ENCODE measurements at places on chromosomes 3 and 15.

- DNase-seq = no peak
Observed at GRCh38 chr3:189641776-189642175, 10.6 kb downstream of the TP63 start.

DNA sequence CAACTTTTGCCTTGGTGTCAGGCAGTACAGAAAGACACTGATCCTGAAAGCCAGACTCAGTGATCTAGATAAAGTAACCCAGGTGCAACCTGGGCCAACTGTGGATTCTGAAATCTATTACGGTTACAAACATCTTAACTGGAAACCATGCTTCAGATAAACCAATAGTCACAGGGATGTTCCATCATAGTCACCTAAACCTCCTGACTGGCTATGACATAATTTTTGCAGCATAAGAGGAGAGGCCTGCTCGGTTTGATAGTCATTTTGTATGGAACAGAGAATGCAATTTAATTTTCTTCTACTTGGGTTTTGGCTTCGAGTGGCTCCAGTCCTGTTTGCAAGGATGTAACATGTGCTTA lies 3.7 kb downstream of the SLCO3A1 start:
- DNase-seq = no peak

- DNase-seq = no peak
Observed at GRCh38 chr3:129702934-129703712, 96.6 kb upstream of the PLXND1 start.

DNA sequence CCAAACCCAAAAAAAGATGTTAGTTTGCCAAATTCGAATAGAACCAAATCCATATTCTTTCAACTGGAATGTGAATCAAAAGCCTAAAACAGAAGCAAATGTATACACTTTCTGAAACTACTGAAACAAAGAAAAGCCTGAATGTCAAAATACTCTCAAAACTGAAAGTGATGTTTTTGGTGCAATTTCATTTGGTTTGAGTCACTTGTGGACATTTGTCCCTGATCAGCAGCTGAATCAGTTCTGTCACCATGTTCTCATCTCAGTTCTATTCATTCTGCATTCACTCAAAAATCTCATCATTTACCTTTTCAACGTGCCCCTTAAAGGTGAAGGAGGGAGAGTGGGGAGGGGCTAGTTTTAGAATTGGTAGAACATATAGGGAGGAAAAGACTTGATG lies 266.8 kb downstream of the ABHD5 start:
- no peak for DNase-seq

DNA sequence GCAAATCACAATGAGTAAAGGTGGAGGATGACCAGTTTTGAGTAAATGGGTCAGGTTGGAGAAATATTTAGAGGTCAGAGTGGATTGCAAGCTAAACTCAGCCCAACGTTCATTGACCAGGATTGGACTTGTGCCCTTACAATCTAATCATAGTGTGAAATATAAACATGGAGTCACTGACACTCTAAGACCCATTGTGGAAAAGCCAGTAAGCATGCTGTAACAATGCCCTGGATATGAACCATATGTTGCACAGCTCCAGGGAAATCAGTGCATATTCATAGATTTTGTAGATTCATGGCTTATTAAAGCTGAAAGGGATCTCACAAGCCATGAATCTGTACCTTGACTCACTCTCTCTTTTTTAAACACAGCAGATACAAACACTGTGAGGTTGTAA lies 660.2 kb upstream of the LMCD1 start:
- no peak for DNase-seq

- no peak for DNase-seq
Observed at GRCh38 chr3:187014417-187014864, 84.1 kb downstream of the ST6GAL1 start.

DNA sequence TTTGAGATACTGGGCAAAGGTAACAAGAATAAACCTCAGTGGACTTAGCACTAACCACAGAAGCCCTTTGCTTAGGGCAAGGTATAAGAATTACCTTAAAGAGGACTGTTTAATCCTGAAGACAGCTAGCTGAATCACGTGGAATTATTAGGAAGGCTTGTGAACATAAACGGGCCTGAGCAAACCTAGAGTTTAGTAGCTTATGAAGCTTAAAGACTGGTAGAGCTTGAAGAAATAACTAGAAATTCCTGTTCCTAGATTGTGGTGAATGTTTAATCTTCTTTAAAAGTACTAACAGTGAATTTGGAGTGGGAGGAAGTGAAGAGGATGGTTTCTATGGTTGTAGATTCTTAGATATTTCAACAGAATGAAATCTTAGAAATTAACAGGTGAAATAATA lies 428.9 kb upstream of the THRB start:
- no peak for DNase-seq

GRCh38 chr3:57709031-57709430 lies 16.2 kb upstream of the DENND6A start:
- DNase-seq = no peak

- DNase-seq = no peak
Observed at GRCh38 chr3:135966271-135966961, 888 bp downstream of the PPP2R3A start.

GRCh38 chr3:12190221-12190807 lies 31.6 kb upstream of the TIMP4 start:
- DNase-seq = no peak

DNA sequence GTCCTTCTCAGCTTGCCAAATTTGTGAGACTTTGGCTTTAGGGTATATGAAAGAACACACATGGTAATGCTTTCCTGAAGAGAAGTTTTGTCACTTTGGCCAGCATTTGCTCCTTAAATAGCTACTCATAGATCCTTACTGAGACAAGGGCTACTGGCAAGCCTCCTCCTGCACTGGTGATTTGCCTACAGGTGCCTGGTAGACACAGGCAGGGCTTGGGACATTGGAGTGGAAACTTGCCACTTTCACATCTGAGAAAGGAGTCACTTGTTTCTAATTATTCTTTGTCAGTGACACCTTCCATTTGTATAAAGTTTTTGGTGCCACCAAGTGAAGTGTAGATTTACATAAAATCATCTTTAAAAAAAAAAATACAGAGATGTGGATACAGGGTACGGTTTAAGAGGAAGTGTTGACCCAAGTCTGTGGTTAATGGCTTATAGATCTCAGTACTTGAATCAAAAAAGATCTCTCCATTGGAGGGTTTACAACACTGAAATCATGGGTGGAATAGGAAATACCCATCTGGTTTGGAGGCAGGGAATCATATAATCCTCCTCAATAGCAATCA lies 132.8 kb upstream of the GADL1 start:
- no peak for DNase-seq

DNA sequence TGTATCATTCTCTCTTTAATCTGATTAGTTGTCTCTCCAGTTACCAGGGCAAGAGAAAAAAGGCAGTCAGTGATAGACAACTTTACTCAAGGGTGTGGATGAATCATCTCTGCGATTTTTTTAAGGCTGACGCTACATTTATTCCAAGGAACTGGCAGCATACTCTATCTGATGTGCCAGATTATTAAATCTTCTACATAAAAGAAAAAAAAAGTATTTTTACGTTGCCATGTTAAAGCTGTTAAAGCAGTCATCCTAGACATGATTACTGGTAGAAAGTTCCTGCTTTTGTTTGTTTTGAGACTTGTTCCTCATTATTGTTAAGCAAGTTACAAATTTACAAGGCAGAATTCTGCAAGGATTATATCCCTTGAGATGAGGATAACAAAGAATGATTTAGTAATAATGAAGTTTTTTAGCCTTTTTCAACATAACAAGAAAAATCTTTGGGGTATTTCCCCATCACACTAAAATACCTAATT lies 121.7 kb downstream of the CBLB start:
- DNase-seq = no peak

GRCh38 chr15:68983961-68984481 lies 30.5 kb upstream of the NOX5 start:
- no peak for DNase-seq

DNA sequence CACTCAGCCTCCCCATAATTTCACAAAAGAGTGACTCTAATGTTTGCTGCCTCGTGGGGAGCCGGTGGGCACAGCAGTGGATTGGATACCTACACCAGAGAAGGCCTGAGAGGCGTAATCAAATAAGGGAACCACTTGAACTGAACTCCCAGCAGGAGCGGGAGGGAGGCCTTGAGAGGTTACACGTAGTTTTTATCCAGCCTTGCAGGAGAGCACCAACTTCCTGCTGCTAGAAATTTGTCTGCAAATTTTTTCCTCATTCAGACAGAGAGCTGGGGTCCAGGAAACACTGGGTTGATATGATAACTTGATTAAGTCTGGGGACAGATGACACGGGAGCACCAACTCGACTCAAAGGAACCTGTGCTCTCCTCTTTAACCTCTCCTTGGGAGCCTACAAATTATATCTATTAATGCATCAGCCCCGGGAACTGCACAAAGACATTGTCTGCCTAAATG lies 69.8 kb downstream of the HES1 start:
- no peak for DNase-seq

DNA sequence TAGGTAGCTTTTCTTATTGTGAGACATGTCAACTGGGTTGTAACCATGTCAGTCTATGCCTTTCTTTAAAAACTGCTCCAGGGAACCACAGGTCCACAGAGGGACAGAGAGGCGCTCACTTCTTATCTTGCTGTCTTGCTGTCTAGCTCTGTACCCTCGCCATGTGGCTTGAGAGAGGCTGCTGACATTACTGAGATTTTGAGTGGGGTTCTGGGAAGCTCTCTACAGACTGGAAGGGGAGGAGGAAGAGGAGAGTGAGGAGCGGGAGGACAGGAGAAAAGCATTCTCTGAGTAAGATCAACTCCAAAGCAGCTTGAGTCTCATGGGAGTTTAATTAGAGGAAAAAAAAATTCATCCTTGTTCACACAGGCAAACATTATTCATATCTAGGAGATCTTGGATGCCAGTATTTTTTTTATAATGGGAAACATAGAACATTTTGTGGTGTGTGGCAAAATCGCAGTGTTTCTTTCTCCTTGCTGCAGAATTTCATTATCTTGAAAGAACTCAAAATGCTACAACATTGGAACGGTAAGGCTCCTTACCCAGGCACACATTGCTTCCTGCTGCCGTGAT lies 1037.0 kb upstream of the NR2F2 start:
- DNase-seq = no peak

DNA sequence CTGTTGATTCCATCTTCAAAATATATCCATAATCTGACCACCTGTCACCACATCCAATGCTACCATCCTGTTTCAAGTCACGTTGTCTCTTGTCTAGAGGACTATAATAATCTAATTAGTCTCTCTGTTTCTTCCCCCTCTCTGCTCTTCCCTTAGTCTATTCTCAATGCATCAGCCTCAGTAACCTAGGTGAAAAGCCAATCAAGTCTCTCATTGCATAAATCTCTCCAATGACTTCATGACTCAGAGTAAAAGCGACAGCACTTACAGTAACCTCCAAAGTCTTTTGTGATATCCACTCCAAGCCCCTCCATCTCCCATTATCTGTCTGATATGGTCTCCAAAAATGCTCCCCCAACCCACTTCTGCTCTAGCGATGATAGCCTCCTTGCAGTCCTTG lies 7.2 kb downstream of the UBA3 start:
- DNase-seq = no peak

- DNase-seq = no peak
Observed at GRCh38 chr3:13135811-13136321, 62.6 kb upstream of the IQSEC1 start.

GRCh38 chr3:71317749-71318457 lies 265.6 kb downstream of the FOXP1 start:
- DNase-seq = no peak

- DNase-seq = no peak
Observed at GRCh38 chr3:55445551-55445950, 41.6 kb downstream of the WNT5A start.

- no peak for DNase-seq
Observed at GRCh38 chr15:46207341-46207740, 572.5 kb downstream of the SQOR start.

DNA sequence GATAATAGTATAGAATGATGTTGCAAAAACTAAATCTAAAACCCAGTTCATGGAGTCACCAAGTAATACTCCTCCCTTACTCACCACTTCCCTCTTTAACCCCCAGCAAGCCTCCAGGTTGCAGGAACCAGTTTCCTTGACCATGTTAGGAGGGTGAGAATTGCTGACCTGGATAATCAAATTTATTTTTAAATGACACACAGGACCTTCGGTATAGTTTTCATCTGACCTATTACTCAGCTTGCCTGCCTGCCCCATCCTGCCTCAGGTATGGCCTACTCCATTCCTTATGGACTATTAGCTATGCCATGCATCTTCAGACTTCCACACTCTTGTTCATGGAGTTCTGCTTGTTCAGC lies 883 bp downstream of the RTP4 start:
- no peak for DNase-seq

GRCh38 chr15:92989470-92989869 lies 89.3 kb downstream of the CHD2 start:
- no peak for DNase-seq

- no peak for DNase-seq
Observed at GRCh38 chr15:100008258-100008657, 275.0 kb upstream of the LYSMD4 start.

GRCh38 chr3:167830007-167830406 lies 94.5 kb downstream of the SERPINI1 start:
- DNase-seq = no peak

DNA sequence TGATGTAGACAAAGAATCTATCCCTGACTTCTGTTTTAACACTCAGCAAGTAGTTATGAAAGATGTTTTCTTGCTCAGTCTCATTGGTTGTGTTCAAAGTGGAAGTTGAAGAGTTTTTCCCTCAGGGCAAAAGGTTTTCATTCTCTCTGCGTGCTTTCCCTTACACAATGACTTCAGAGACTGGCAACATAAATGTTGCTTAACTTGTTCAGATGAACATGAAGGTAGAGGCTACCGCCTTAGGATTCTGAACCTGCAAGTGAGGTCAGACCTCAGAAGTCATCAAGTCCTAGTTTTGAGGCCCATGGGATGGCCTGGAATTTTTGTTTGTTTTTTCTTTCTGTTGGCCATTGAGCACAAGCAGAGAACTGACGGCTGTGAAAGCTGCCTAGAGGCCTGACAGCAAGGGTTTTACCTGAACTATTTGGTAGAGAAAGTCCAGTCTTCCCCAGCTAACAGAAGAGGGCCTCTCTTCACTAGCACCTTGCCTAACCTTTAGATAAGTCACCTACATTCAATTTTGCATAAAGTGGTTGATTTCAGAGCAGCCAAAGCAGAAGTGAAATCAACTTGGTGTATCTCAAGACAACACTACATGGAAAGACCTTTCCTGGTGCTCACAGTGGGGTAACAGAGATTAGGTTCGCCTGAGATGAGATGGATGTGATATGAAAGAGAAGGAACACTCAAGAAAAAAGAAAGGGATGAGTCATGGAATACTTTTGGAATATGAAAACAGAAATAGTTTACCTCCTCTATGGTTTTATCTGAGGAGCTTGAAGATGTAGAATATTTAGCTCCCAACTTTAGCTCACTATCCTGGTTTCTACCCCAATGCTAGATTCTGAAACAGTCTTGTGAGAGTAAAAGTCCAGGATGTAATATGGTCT lies 53.6 kb upstream of the AP4E1 start:
- DNase-seq = no peak

DNA sequence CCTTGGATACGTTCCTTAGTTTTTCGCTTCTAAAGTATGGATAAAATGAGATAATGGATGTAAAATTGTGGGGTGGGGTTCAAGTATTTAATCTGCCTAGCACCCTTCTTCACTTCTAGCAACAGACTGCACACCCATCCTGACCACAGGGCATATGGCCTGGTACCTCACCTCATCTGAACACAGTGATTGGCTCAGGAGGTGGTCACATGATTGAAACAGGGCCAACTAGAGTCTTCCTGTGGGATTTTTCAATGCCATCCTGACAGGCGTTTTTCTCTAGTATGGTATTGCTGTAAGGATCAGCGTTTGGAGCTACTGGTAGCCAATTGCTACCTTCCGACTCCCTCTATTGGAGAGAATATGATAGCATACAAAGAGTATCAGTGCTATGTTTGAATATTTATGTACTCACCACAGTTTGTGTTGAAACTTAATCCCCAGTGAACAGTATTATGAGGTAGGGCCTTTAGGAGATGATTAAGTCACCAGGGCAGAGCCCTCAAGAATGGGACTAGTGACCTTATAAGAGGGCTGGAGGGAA lies 172.2 kb downstream of the PPM1L start:
- no peak for DNase-seq

Measured in left ventricle myocardium inferior (tissue), 1 donor.